Spinal cord (tissue), 10 donors: ENCODE measurements at places on chromosomes 2 and 18. TPM values are rescaled to one million over a fixed set of nuclear protein-coding genes. Genes with fewer than 3 reads are reported as not detected.

NDC80 gene
- 11.5 TPM for polyA plus RNA-seq

ZNF512 gene
- 59.5 TPM for polyA plus RNA-seq

KCTD18 gene
- polyA plus RNA-seq: 12.3 TPM

MAPK4 gene
- polyA plus RNA-seq: 27.1 TPM

SIX2 gene
- 0.16 TPM for polyA plus RNA-seq

IL1R2 gene
- not detected for polyA plus RNA-seq

TCF23 gene
- 0.14 TPM for polyA plus RNA-seq

EN1 gene
- polyA plus RNA-seq: 0.83 TPM

SLC19A3 gene
- 4.2 TPM for polyA plus RNA-seq

LIMS2 gene
- 135 TPM for polyA plus RNA-seq
